ENCODE measurements at places on chromosomes 2 and 18. TPM values are rescaled to one million over a fixed set of nuclear protein-coding genes. Genes with fewer than 3 reads are reported as not detected.

Gene C1QL2
- polyA plus RNA-seq = not detected

Gene CDH7
- polyA plus RNA-seq = not detected

Gene APCDD1
- polyA plus RNA-seq = 45.5 TPM

Gene HRH4
- 0.03 TPM for polyA plus RNA-seq

Gene EN1
- polyA plus RNA-seq = not detected

Gene GREB1
- not detected for polyA plus RNA-seq

Gene SIGLEC15
- not detected for polyA plus RNA-seq

DNA sequence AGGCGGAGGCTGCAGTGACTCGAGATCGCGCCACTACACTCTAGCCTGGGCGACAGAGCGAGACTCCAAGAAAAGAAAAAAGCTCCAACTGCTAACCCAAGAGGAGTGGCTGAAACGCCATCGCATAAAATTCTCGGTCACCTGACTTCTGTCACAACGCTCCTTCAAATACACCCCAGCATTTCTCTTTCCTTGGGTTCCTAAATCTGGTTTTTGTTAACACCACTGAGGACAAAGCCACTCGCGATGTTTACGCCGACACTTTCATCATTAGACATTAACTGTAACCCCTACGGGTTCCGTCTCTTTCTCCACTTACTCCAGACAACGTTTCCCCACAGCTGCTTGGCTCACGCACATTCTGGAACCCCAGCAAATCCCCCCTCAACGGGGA lies 679 bp downstream of the CLK1 start:
- H3K4me1 ChIP-seq = no peaks in the 10 kb centered on the region
- DNase-seq = no peak
- H3K27me3 ChIP-seq = no peaks in the 10 kb centered on the region
- H3K4me3 ChIP-seq = peak overlapping the region; percentile 95

DNA sequence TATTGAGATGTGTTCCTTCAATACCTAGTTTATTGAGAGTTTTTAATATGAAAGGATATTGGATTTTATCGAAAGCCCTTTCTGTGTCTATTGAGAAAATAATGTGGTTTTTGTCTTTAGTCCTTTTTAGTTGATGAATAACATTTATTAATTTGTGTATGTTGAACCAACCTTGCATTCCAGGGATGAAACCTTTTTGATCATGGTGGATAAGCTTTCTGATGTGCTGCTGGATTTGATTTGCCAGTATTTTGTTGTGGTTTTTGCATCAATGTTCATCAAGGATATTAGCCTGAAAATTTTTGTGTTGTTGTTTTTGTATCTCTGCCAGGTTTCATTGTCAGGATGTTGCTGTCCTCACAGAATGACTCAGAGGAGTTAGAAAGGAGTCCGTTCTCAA lies 1710.4 kb downstream of the SUCLG1 start:
- no peak overlapping the region for H3K4me3 ChIP-seq
- no peaks in the 10 kb centered on the region for H3K36me3 ChIP-seq
- H3K27me3 ChIP-seq = no peaks in the 10 kb centered on the region
- no peaks in the 10 kb centered on the region for H3K4me1 ChIP-seq

GRCh38 chr2:183163821-183164649 lies 39.8 kb downstream of the NUP35 start:
- H3K4me1 ChIP-seq = no peaks in the 10 kb centered on the region
- no peaks in the 10 kb centered on the region for H3K36me3 ChIP-seq
- no peak overlapping the region for H3K27ac ChIP-seq
- no peak for DNase-seq
- no peaks in the 10 kb centered on the region for H3K27me3 ChIP-seq
- H3K4me3 ChIP-seq = no peak overlapping the region

- no peaks in the 10 kb centered on the region for H3K27me3 ChIP-seq
- H3K27ac ChIP-seq = no peak overlapping the region
- DNase-seq = no peak
- no peak overlapping the region for H3K4me3 ChIP-seq
These were observed 17.5 kb downstream of the C1D start for GRCh38 chr2:68045342-68045741.

DNA sequence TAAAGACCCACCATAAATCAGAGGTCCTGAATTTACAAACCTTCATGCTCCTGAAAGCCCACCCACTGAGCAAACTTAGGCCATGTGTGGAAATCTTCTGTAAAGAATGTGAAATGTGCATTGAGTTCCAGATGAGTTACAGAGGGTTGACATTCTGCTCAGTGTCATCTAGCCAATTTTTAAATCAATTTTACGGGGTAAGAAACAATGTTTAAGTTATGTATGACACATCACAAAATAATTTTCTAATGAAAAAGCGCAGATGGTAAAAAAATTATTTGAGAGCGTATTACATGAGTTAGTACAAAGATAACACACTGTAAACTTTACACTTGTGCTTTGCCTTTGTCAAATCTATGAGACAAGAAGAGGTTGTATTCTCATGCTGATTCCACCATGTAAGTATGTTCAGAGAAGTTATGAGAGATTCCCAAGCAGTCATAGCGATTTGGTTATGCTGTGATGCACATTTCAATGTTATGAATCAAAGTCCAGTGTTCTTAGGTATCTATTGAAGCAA lies 446.3 kb downstream of the ADCYAP1 start:
- no peak overlapping the region for H3K27ac ChIP-seq
- no peaks in the 10 kb centered on the region for H3K27me3 ChIP-seq
- H3K4me3 ChIP-seq = no peak overlapping the region
- DNase-seq = no peak
- H3K36me3 ChIP-seq = no peaks in the 10 kb centered on the region

DNA sequence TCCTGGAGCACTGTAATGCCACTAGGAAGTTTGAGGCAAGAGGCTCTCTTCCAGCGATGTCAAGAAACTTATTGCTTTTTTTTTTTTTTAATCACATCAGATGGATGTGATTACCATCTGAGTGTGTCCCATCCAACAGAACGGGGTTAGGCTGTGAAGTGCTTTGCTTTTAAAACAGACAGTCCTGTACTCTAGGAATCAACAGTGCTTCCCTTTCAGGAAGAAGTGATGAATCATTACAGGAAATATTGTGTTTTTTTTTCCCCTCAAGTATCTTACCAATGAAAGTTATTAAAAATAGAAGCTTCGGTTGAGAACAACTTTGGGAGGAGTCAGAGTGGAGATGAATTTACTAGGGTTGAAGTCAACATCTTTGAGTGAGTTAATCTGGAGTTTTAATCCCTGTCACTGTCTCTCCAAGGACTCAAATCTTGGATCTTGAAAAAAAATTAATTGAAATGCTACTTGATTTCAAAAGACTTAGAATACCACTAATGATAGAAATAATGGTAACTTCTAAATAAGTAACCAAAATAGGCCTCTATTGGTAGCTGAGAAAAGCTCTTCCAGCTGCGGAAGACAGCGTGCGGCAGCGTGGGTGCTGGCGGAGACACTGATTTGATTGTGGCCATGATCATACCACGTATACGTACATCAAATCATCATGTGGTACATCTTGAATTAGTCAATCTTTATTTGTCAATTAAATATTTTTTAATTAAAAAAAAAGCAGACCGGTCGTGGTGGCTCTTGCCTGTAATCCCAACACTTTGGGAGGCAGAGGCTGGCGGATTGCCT lies 45.5 kb downstream of the GATA6 start:
- no peak overlapping the region for H3K27ac ChIP-seq
- H3K27me3 ChIP-seq = no peaks in the 10 kb centered on the region
- H3K4me1 ChIP-seq = no peaks in the 10 kb centered on the region
- H3K4me3 ChIP-seq = no peak overlapping the region
- DNase-seq = no peak

DNA sequence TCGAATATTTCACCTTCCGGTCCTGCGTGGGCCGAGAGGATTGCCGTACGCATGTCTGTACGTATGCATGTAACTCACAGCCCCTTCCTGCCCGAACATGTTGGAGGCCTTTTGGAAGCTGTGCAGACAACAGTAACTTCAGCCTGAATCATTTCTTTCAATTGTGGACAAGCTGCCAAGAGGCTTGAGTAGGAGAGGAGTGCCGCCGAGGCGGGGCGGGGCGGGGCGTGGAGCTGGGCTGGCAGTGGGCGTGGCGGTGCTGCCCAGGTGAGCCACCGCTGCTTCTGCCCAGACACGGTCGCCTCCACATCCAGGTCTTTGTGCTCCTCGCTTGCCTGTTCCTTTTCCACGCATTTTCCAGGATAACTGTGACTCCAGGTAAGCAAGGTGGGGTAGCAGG lies at the start of gene SERPINB5:
SERPINB5 (plus strand) TSS at position 291 of the 400 bp plus-strand sequence. CDS start 7,471 bp downstream, outside the sequence.
- H3K36me3 ChIP-seq = no peaks in the 10 kb centered on the region
- no peaks in the 10 kb centered on the region for H3K4me1 ChIP-seq

- H3K27ac ChIP-seq = no peak overlapping the region
- H3K4me1 ChIP-seq = no peaks in the 10 kb centered on the region
- H3K36me3 ChIP-seq = no peaks in the 10 kb centered on the region
- no peaks in the 10 kb centered on the region for H3K27me3 ChIP-seq
These were observed 99.8 kb upstream of the FZD7 start for GRCh38 chr2:201933792-201934237.

GRCh38 chr2:66957677-66958076 lies 439.5 kb upstream of the ETAA1 start:
- H3K27ac ChIP-seq = no peak overlapping the region
- no peaks in the 10 kb centered on the region for H3K4me1 ChIP-seq
- no peak for DNase-seq

DNA sequence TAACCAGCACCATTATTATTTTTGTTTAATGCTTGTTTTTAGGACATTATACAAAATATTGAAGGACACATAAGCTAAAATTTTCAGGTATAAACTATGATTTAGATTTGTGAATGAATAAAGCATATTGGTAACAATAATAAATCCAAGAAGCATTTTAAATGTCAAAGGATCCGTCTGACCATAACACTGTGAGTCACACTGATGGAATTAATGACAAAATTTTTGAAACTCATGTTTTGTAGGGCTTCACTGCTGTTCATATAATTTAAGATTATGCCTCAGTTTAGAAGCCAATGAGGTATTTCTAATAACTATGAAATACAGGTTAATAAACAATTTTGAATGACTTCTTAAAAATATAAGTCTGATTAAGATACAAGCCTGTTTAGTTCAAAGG lies 124.6 kb downstream of the TMEFF2 start:
- no peaks in the 10 kb centered on the region for H3K27me3 ChIP-seq
- no peak overlapping the region for H3K4me3 ChIP-seq
- no peaks in the 10 kb centered on the region for H3K4me1 ChIP-seq
- no peak overlapping the region for H3K27ac ChIP-seq
- H3K36me3 ChIP-seq = no peaks in the 10 kb centered on the region

- no peaks in the 10 kb centered on the region for H3K4me1 ChIP-seq
- no peaks in the 10 kb centered on the region for H3K27me3 ChIP-seq
- DNase-seq = no peak
These were observed 147.4 kb downstream of the CERS6 start for GRCh38 chr2:168603439-168603961.

- H3K27me3 ChIP-seq = no peaks in the 10 kb centered on the region
- H3K4me1 ChIP-seq = peaks cover 12% of the 10 kb centered on the region
- DNase-seq = peak; percentile 90
These were observed 1.5 kb downstream of the KDM3A start for GRCh38 chr2:86442642-86443005.

DNA sequence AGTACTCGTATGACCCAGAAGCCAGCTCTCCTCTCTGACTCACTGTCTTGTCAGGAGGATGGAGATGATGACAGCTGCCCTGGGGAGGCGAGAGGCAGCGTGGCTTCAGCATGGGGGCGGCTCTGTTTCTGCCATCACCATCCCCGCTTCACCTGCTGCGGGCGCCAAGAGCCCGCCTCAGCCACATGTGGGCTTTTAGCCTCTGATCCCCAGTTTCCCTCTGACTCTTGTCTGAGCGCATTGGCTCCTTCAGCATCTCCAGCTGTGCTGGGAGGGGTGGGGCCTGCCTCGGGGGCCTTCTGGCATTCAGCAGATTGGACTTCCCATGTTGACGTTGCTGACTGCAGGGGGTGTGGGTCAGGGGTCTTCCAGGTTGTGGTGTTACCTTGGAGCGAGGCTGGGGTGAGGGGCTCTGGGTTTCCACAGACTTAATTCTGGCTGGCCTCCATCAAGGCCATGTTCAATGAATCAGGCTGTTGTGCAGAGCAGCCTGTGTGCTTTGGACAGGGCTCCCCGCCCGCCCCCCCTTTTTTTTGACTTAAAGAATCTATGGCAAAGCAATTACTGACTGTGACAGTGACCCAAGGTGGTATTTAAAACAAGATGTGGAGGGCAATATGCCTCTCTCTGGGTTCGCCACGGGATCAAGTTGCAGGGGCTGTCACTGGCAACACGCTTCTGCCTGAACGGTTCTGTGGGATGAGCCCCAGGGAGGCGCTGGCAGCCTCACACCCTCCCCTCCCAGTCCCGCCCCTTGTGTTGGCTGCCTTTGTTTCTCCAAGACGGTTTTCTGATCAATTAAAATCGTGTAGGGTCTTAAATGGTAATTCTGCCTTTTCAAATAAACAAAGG lies 228.3 kb downstream of the LDLRAD4 start:
- no peaks in the 10 kb centered on the region for H3K4me1 ChIP-seq
- H3K4me3 ChIP-seq = no peak overlapping the region
- DNase-seq = no peak

DNA sequence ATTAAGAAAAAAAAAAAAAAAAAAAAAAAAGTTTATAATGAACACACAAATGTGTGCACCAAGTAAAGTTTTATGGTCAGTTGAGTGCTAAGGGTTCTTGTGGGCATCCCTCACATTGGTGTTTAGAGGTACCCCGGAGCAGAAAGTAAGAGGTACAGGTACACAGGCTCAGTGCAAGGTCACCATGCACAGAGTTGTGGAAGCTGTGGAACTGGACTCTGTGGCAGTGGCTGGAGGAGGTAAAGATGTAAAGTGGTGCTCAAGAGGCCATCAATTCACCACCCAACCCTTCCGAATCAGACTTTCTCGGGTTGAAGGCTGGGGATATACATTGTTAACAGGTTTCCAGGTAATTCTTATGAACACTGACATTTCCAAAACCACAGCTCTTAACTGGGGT lies 299.1 kb upstream of the STON1 start:
- no peaks in the 10 kb centered on the region for H3K27me3 ChIP-seq
- H3K36me3 ChIP-seq = no peaks in the 10 kb centered on the region
- DNase-seq = no peak
- H3K4me3 ChIP-seq = no peak overlapping the region
- no peak overlapping the region for H3K27ac ChIP-seq

- H3K4me3 ChIP-seq = no peak overlapping the region
- no peaks in the 10 kb centered on the region for H3K4me1 ChIP-seq
- no peaks in the 10 kb centered on the region for H3K27me3 ChIP-seq
- no peak overlapping the region for H3K27ac ChIP-seq
- no peaks in the 10 kb centered on the region for H3K36me3 ChIP-seq
- no peak for DNase-seq
These were observed 671.1 kb downstream of the RNF144A start for GRCh38 chr2:7588295-7588694.

DNA sequence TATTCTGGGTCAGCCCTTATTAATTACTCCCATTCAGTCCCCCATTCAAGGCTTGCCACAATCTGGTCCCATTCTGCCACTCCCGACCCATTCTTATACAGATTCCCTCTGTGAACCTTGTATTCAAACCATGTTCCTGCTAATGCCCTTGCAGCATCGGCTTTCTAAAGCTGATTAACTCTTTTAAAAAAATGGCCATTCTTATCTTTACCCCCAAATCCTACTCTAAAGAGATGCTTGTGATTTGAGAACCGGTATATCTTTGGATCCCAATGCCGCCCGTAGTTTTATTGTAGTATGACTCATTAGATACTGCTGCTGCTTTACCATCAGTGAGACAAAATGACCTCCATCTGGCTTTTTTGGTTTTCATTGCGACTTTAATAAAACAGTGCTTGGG lies 72.2 kb downstream of the XRCC5 start:
- no peak overlapping the region for H3K4me3 ChIP-seq
- H3K36me3 ChIP-seq = peaks cover 5% of the 10 kb centered on the region
- no peak for DNase-seq
- no peaks in the 10 kb centered on the region for H3K4me1 ChIP-seq
- no peaks in the 10 kb centered on the region for H3K27me3 ChIP-seq

All from aorta (tissue), 5 donors.